ENCODE measurements at places on chromosomes 6 and 20.

DNA sequence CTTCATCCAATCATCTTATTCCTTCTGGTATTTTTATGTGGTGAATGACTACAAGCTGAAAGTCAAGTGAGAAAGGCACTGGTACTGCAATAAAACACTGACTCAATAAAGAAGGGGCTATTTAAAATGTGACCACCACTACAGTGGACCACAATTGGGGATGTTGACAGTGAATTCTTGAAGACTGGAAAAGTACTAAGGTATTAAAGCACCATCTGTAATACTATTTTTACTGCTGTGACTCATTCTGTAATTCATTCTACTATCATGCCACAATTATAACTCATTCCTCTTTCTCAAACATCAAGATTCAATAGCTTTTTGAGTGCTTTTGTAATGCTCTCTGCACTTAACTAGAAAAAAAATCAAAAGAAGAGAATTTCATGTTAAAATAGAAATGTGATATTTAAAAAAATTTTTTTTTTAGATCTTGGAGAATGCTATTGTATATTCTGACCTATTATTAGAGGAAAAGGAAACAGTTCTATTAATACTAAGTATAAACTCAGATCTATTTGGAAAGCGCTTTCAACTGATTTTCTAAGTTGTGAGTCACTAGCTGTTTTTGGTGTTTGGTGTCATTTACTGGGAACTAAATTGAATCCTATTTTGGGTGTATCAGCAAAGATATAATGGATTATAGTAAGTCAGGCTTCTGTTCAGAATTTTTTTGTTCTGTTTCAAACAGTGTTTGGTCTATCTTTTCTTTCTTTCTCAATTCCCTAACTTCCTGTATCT, 104.7 kb upstream of the TMEM170B start:
- DNase-seq: no peak

DNA sequence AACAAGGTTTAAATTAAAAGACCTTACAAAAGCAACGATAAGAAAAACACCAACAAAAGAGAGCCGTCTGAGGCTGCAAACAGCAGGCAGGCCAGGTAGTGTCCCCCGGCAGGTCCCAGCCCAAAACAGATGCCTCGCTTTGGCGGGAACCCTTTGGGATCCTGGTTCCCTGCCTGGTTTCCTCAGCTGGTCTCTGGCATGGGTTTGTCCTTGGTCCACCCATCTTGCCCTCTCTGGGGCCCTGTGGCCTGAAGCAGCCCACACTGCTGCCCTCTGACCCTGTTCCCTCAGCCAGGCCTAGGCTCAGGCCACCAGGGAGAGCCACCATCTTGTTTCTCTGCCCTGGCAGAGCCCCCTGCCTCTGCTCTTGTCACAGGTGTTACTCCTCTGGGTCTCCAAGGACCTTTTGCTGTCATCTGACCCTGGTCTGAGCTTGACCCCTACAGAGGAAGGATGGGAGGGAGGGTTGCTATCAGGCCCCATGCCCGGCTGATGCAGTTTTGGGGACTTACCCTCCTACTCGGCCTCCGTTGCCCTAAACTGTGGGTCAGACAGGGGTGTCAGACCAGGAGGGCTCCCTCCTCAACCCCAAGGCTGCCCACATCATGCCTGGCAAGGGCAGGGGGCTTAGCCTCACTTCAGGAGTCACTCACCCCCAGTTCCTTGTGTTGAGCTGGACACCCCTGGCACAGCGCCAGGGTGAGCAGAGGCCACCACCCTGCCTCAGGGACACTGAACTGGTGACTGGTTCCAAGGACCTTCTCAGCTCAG, 30.6 kb upstream of the GRM4 start:
- no peak for DNase-seq

- DNase-seq: no peak
Measured at GRCh38 chr6:158409451-158409850, 97.2 kb downstream of the TULP4 start.

DNA sequence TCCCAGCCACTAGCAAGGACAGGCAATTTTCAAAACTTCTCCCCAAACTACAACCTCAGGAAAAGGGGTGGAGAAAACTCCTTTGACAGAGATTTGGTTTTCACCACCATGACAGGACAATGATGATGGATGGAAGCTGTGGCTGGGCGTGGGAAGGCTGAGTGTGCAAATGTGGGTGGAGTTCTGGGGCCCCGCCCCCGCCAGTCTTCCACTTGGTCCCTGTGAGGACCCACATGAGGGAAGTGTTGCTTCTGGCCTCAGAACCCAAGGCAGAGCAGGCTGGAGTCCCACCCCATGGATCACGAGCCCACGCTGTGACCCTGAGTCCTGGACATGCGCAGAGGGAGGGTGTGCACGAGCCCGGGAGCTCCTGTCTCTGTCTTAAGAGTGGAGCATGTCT, 21.5 kb upstream of the MRGBP start:
- DNase-seq: no peak

- no peak for DNase-seq
Measured at GRCh38 chr20:18072532-18072931, 14.8 kb upstream of the OVOL2 start.

DNA sequence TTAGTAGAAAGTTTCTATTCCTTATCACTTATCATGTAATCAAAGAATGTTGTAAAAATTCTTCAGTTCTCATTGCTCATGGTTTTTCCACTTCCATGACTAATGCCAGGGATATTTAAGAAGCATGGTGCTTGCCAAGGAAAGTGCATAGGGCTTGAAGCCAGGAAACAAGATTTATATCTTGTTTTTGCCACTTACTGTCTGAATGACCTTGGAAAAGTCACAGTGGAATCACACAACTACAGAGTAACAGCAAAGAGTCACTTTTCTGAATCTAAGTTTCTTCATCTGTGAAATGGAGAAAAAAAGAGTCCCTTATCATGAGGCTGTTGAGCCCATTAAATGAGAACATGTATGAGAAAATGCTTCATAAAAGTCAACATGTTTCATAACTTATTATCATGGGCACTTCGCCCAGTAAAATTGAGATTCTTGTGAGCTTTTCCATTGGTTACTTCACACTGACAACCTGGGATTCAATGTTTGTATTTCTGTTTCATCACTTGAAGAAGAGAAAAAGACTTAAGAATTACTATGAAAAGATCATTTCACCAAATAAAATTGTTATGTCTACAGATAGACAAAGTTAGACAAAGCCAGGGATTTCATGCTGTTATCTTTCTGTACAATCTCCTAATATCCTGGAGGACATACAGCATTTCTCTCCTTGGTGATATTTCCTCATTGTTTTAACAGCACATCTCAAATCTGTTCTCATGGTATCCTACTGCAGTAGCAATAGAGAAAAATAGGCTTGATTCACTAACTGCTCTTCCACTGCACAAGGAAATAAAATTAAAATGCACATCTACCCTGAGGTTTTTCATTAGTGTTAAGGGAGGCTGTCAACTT, 7.6 kb upstream of the BMP5 start:
- DNase-seq: no peak

GRCh38 chr6:5553767-5554166, 292.5 kb downstream of the FARS2 start:
- DNase-seq: no peak
